ENCODE measurements at places on chromosomes 4 and X.

DNA sequence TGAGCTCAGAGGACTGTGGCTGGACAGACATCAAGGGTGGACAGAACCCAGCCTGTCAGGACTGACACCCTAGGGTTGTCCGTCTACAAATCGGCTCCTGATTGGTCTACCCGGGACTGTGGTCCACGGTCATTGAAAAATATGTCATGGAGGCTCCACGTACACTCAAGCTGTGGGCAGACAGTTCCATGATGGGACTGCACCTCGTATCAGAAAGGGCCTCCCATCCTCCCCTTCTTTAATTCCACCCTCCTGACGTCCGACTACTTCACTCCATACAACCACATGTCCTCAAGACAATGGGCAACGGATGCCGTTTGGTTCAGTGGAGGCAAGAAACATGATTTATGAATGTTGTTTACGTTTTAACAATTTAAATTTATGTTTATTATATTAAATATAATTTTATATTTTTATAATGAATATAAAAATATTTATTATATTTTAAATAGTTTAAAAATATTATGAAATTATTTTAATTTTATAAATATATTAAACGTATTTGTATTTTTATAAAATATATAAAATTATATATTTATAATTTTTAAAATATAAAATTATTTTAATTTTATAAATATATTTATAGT lies 58.0 kb upstream of the SHOX start:
- no peak for DNase-seq

DNA sequence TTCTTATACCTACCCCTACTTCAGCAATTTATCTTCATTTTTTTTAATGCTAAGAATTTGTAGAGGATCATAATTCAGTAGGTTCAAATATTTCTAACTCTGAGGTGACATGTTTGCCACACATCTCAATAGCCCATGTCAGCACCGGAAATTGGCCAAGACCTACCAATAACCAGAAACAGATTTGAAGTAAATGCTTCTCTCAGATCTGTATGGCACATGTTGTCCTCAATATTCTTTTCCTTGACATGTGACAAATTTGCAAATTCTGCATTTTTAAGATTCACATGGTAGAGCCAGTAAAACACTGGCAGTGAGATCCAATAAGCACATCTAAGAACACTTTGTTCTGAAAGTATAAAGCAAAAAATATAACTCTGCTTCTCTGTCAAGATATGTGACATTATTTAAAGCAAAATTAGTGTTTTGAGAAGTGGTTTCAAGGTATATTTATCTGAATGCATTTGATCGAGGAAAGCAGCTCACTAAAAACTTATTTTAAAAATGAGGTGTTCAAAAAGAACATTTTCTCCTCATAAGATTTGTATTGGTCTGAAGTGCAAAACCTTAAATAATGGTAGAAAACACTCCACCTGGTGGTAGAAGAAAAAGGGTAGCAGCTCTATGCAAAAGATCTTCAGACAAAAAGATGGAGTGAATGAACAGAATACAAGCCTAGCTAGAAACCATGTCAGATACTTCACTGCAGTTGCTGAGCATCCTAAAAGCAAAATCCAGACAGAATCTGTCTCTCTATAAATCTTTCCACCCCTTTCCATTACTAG lies 513.8 kb upstream of the FAM241A start:
- DNase-seq = no peak

GRCh38 chrX:46624090-46624786 lies 50.7 kb downstream of the CHST7 start:
- no peak for DNase-seq

DNA sequence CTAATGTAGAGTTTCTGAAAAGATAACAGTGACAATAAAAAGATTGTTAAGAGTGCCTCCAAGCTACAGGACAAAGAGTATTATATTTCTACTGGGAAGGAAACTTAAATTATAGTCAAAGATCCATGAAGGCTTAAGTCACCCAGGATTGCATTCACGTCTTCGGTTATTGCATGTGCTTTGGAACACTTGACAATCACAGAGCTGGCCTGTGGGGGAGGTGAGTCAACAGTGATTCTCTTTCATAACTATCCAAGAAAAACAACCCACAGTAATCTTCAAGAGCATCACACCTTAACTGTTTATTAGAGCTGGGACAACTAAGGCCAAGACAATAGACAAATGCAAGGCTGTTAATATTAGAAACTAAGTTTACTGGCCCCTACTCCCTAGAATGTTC lies 40.3 kb downstream of the PDGFC start:
- DNase-seq = no peak

DNA sequence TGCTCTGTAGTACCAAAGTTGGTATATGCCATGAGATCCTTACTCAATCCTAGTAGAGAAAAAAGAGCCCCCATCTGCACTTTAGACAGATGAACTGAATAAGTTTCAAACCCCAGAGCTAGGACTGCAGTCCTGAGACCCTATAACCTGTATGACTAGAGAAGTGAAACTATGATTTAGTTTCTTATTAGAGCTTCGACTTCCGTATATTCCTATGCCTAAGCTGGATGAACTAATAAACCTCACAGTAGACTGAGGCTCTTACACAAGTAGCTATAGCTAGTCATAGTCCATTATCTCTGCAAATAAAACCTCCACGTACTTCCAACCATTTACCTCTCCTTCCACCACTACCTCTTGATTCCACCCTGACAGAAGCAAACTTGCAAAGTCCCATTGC lies 6.3 kb upstream of the OTUD4 start:
- DNase-seq = no peak

DNA sequence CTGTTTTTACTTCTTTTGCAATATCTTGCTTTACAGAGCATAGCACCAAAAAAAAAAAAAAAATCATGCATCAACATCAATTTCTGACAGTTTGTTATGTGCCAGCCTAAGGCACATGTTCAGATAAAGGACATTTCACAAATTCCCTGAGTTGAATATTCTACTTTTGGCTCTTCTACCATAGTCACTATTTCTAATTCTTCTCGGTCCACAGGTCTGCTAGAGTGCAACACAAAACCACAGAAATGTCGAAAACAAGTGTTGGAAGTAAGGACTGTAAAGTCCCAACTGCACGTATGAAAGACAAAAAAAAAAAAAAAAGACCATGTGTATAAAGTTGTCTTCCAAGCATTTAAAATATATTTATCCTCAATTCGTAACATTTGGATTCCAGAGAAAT lies 494.2 kb upstream of the INTU start:
- DNase-seq = no peak

DNA sequence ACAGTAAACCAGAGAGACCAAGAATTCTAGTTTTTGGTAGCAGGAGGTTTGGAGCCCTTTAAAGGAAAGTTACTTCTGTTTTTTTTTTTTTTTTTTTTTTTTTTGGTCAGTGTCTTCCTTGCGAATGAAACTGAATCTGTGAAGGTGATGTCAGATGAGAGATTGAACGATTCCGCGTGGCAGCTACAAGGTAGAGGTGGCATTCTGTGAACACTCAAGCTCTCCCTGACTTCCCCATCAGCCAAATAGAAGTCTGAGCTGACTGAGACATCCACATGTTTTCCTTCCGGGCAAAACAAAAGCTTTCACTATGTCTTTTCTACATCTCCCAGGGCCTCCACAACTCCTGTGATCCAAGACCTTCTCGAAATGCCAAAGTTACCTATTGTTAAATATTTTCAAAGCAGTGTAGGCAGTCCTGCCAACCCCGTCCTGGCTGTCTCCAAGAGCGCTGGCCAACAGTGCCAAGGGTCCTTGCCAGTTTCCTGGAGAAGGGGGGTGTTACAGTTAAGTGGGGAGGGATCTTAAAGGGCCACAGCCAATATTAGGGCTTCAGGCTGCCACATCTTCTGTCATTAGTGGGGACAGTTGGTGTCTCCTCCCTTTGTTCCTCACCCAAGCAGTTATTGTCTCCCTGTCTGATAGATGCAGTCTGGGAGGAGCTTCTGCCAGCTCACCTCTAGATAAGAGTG lies 102.9 kb upstream of the SLC34A2 start:
- DNase-seq = no peak

- no peak for DNase-seq
Measured at GRCh38 chrX:109886122-109886761, 116.7 kb upstream of the TMEM164 start.

DNA sequence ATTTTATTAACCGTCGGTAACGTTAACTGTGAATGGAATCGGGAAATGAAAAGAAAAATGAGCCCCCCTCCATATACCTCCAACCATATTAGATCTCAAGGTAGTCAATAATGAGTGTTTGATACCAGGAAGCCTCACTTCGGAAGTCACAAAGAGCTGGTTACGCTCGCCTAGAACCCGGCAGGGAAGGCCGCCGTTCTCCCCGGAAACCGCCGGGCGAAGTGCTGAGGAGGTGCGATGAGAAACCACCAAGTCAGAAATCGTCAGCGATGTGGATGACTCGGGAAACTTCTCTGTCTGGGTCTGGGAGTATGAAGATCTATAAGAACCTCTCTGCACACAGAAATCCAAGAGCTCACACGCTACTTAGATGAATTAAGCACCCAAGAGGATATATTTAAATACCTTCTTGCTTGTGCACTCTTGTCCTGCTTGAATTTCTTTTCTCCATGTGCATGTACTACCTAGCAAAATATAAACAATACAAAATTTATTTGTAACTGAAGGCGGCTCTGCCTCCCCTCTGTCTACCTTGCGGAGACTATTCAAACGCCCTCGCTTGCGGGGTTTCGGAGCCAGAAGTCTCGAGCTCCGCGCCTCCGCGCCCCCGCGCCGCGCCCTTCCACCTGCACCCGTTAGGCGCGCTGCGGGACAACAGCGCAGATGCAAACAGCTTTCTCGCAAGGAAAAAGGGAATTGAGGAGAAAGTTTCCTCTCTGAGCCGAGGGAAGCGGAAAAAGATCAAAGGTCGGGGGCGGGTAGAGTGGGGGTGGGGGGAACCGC lies 17.8 kb downstream of the NKX6-1 start:
- DNase-seq = no peak

DNA sequence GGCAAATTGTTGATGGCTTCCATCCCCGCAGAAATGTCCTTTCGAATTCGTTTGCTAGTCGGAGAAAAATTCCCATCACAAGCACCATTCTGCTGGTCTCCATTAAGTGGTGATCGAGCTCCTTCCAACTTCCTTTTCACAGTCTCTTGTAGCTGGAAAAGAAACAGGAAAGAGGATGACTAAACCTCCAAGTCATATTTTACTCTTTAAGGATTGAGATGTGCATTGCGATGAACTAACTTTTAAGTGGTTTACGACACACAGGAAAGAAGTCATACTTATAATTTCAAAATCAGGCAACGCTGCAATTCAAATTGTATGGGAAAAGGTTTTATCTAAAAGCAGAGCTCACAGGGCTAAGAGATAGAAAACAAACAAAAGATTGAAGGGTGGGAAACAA lies 225.2 kb downstream of the MGST2 start:
- no peak for DNase-seq

- DNase-seq = no peak
Measured at GRCh38 chr4:147689067-147689466, 5.1 kb upstream of the PRMT9 start.

- DNase-seq = no peak
Measured at GRCh38 chr4:43379016-43379415, 486.5 kb downstream of the GRXCR1 start.

DNA sequence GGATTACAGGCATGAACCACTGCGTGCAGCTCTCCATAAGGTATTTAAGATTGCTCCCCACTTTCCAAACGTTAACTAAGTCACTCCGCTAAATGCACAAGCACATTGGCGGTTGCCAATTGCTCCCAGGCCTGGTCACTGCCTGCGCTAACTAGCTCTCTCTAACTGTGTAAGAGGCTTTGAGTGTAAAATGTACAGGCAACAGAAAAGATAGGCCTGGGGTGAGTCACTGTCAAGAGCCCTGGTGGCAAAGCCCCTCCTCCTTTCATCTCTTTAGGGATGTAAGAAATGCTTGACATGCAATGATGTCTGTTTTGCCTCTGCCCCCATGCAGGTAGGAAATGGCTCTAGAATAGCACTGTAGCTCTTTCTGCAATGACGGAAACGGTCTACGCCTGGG lies 329.7 kb upstream of the GATB start:
- DNase-seq = no peak

DNA sequence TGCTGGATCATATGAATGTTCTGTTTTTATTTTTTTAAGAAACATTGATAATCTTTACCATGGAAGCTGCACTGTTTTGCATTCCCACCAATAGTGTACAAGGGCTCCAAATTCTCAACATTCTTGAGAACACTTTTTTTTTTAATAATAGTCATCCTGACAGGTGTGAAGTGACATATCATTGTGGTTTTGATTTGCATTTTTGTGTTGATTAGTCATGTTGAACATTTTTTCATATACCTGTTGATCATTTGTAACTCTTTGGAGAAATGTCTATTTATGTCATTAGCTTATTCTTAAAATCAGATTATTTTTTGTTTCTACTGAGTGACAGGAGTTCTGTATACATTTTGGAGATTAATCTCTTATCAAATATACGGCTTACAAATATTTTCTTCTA lies 408.5 kb downstream of the GLUD2 start:
- DNase-seq = no peak

- no peak for DNase-seq
Measured at GRCh38 chrX:17547658-17548057, 172.7 kb downstream of the NHS start.

GRCh38 chr4:105607876-105608275 lies 55.5 kb downstream of the ARHGEF38 start:
- DNase-seq = no peak

DNA sequence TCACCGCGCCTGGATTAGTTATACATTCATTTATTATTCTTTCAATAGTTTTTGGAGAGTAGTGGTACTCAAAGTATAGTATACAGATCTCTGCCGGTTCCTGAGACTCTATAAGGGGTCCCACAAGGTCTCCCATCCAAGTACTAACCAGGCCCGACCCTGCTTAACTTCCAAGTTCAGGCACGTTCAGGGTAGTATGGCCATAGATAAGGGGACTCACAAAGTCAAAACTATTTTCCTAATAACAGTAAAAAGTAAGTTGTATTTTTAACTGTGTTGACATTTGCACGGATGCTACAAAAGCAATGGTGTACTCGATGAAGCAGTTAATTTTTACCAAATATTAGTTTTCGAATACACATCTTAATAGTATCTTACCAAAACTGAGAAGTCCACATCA lies 84.4 kb upstream of the STK26 start:
- no peak for DNase-seq

GRCh38 chr4:165248102-165248501 lies 40.7 kb downstream of the KLHL2 start:
- DNase-seq = no peak

- no peak for DNase-seq
Measured at GRCh38 chrX:154401045-154401799, 3.0 kb downstream of the RPL10 start.

- DNase-seq = no peak
Measured at GRCh38 chr4:128832243-128832625, 22.7 kb downstream of the JADE1 start.

GRCh38 chr4:38166768-38167167 lies 206.6 kb downstream of the PTTG2 start:
- no peak for DNase-seq

GRCh38 chrX:37380924-37381323 lies 31.8 kb downstream of the PRRG1 start:
- no peak for DNase-seq

GRCh38 chr4:140005699-140006098 lies 148.3 kb downstream of the MAML3 start:
- no peak for DNase-seq
